Activated T-cell treated with anti-CD3 and anti-CD28 coated beads, Interleukin-2, amount 50 U/mL, for 1 hour (primary cell): ENCODE measurements at places on chromosomes 12 and 14.

- DNase-seq, result no peak
Observed at GRCh38 chr12:113582521-113583218, 111.0 kb upstream of the LHX5 start.

DNA sequence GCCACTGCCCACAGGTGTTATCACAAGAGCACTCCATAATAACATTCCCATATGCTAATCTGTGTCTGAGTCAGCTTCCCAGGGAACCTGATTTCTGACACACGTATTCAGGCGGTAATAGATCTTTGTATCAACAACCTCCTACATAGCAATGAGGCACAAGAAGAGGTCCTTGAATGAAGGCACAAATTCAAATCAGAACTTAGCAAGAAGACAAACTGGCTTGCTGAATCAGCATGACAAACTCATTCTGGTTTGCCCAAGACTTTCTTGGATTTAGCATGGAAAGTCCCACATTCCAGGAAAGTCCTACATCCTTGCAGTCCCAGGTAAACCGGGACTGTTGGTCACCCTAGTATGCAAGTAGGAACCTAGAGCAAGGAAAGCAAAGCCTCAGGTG is 33.9 kb upstream of the RNU6-7 start:
- DNase-seq, result no peak

DNA sequence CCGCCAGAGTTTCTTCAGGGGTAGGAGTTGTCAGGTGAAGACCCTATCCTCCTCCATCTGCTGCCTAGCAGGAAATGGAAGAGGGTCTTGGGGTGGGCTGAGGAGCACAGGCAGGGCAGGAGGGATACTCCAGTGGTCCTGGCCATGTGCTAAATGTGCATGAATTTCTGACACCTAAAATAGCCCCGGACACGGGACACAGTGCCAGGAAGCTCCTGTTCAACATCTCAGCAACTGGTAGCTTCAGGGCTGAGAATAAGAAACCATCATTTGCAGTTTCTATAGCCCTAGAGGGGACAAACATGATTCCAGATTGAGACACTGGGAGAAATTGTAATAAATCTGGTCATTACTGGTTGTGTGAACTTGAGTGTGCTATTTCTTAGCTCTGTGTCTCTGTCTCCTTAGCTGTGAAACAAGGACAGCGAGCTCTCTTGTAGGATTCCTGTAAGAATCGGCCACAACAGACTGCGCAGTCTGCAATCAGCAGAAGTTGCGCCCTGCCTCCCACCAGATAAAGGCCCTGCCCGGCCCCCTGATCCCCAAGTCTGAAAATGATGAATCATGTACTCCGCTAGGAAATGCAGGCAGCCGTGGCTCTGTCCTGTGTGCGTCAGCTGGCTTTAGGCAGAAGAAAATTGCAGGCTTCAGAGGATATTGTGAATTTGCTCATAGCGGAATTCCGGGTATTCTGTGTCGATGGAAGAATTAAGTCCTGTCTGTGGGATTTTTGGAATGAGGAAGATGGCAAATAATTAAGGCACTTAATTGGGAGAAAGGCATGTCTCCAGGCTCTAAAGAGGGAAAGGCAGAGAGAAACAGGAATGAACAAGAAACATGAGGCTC is 35.2 kb upstream of the MEG3 start:
- no peak for DNase-seq

- no peak for DNase-seq
Observed at GRCh38 chr14:104547998-104548700, 31.4 kb upstream of the C14orf180 start.

DNA sequence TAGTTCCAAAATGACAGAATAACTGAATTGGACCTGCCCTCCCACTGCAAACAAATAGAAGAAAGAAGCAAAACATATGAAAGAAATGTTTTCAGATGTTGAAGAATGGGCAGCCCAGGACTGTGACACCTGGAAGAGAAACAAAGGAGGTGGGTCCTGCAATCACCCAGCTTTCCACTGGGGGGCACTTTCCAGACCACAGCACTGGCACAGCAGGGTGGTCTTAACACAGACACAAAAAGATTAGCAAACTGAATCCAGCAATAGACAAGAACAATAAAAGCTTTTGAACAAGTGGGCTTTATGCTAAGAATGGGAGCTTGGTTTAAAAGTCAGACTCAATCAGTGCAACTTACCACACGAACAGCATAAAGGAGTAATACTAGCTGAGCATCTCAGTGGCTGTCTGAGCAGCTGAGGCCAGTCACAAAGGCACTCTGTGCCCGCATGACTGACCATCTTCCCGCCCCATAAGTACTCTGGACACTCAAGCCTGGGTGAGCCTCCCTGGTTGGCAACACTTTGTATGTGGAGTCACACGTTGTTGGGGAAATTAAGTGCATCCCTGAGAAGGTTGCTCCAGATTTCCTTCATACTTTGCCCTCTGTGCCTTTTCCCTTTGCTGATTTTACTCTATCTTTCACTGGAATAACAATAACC is 27.7 kb downstream of the JKAMP start:
- no peak for DNase-seq
